CD4-positive, alpha-beta memory T cell (primary cell): ENCODE measurements at places on chromosomes 7 and 10. TPM values are rescaled to one million over a fixed set of nuclear protein-coding genes. Genes with fewer than 3 reads are reported as not detected.

The CUBN gene
- 10.9 TPM for total RNA-seq

The CREB5 gene
- not detected for total RNA-seq

The C7orf33 gene
- not detected for total RNA-seq

The CARD11 gene
- 136 TPM for total RNA-seq

The FEZF1 gene
- total RNA-seq = not detected

The PPP1R17 gene
- total RNA-seq = not detected

- no peak for DNase-seq
- H3K4me3 ChIP-seq = no peak overlapping the region
- H3K4me1 ChIP-seq = no peaks in the 10 kb centered on the region
- H3K36me3 ChIP-seq = no peaks in the 10 kb centered on the region
Observed at GRCh38 chr7:69173846-69174245, 424.4 kb upstream of the AUTS2 start.

- no peaks in the 10 kb centered on the region for H3K36me3 ChIP-seq
- H3K27ac ChIP-seq = no peak overlapping the region
- DNase-seq = no peak
- H3K27me3 ChIP-seq = no peaks in the 10 kb centered on the region
Observed at GRCh38 chr10:48547061-48547895, 57.6 kb downstream of the ARHGAP22 start.

DNA sequence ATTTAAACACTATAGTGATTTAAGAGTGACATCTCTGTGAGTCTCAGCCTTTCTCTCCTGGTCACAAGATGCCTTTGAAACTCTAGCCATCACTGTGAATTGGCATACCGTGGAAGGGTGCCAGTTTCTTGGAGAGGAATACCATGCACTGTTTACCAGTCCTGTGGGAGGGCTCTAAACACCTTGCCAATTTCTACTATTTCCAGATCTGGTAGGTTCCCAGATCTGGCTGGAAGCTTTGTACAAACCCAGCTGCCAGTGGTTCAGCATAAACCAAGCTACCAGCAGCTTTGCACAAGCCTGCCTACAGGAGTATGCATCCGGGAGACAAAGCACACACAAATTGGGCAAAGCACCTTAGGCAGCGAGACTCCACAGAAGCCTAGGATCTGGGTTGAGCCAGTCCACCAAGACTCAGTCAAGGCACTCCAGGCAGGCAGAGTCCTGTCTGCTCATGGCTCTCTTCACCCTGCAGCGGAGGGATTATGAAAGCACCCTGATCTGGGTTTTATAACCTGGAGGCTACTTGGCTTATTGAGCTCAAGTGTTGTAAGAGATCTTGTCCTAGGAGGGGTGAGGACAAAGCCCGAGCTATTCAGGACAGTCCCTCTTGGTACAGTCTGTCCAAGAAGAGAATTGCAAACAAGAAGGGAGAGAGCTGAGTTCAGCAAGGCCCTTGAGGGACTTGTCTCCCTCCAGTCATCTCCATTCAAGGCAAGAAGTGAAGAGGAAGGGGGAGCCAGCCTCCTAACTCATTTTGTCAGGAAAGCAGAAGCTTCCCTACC lies 23.6 kb downstream of the MCM10 start:
- no peaks in the 10 kb centered on the region for H3K4me1 ChIP-seq
- no peaks in the 10 kb centered on the region for H3K36me3 ChIP-seq
- H3K4me3 ChIP-seq = no peak overlapping the region
- H3K27me3 ChIP-seq = no peaks in the 10 kb centered on the region

- H3K36me3 ChIP-seq = no peaks in the 10 kb centered on the region
- no peak for DNase-seq
- no peak overlapping the region for H3K4me3 ChIP-seq
- H3K27ac ChIP-seq = no peak overlapping the region
Observed at GRCh38 chr10:34969171-34969570, 121.0 kb downstream of the CUL2 start.

DNA sequence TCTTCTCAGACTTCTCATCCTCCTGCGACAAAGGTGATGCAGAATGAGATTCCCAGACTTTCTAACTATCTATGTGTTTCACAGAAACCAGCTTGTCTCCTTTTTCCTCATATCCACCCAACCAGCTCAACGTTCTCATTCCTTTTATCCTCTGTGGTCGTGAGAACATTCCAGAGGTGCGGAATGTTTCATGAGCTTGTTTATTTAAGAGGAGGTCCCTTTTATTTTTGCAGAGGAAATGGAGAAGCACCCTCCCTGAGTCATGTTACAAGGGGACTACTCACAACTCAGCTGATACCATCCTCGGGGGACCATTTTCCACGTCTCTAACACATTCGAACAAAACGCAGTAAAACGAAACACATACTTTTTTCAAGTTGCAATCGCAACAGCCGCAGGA lies 93.2 kb downstream of the ZRANB1 start:
- H3K36me3 ChIP-seq = no peaks in the 10 kb centered on the region
- no peak overlapping the region for H3K27ac ChIP-seq
- H3K4me3 ChIP-seq = no peak overlapping the region
- DNase-seq = no peak
- H3K4me1 ChIP-seq = no peaks in the 10 kb centered on the region

- H3K27ac ChIP-seq = no peak overlapping the region
- no peaks in the 10 kb centered on the region for H3K27me3 ChIP-seq
- DNase-seq = no peak
- H3K4me3 ChIP-seq = no peak overlapping the region
Observed at GRCh38 chr7:152986376-152986775, 226.8 kb downstream of the ACTR3B start.

DNA sequence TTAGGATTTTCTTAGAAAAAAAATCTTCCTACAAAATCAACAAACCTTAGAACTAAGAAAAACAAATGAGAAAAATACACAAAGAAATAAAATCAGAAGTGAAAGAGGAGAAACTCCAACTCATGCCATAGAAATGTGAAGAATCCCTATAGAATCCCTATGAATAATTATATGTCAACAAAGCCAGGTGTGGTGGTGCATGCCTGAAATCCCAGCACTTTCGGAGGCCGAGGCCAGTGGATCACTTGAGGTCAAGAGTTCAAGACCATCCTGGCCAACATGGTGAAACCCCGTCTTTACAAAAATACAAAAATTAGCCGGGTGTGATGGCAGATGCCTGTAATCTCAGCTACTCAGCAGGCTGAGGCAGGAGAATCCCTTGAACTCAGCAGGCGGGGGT lies 27.1 kb downstream of the ACSM6 start:
- H3K4me3 ChIP-seq = no peak overlapping the region
- H3K36me3 ChIP-seq = no peaks in the 10 kb centered on the region
- no peaks in the 10 kb centered on the region for H3K27me3 ChIP-seq
- DNase-seq = no peak
- no peak overlapping the region for H3K27ac ChIP-seq

DNA sequence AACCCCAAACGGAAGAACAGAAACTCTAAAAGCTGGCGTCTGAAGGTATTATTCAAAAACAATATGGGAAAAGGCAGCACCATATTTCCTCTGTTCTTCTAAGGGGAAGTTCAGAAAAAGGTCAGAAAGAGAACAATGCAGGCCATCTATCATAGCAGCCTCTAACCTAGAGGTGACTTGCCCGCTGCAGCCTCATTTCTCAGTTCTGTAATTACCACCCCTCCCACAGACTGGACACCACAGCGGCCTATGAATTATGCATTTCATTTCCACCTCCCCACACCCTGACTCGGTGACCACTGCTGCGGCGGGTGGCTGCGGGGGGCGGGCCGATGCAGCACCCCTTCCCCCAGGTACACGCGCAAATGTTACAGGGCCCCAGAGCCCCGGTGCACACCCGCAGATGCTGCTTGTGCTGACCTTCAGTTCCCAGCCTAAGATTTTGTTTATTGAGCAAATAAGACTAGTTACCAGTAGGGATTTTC lies 125.5 kb downstream of the CLEC2L start:
- DNase-seq = no peak
- H3K4me3 ChIP-seq = no peak overlapping the region
- no peaks in the 10 kb centered on the region for H3K36me3 ChIP-seq
- H3K4me1 ChIP-seq = peaks cover 49% of the 10 kb centered on the region
- no peaks in the 10 kb centered on the region for H3K27me3 ChIP-seq
- no peak overlapping the region for H3K27ac ChIP-seq

- H3K27me3 ChIP-seq = no peaks in the 10 kb centered on the region
- no peak overlapping the region for H3K27ac ChIP-seq
- H3K4me3 ChIP-seq = no peak overlapping the region
- H3K4me1 ChIP-seq = peaks cover 4% of the 10 kb centered on the region
- DNase-seq = no peak
- no peaks in the 10 kb centered on the region for H3K36me3 ChIP-seq
Observed at GRCh38 chr10:72610466-72610865, 15.4 kb downstream of the MICU1 start.

DNA sequence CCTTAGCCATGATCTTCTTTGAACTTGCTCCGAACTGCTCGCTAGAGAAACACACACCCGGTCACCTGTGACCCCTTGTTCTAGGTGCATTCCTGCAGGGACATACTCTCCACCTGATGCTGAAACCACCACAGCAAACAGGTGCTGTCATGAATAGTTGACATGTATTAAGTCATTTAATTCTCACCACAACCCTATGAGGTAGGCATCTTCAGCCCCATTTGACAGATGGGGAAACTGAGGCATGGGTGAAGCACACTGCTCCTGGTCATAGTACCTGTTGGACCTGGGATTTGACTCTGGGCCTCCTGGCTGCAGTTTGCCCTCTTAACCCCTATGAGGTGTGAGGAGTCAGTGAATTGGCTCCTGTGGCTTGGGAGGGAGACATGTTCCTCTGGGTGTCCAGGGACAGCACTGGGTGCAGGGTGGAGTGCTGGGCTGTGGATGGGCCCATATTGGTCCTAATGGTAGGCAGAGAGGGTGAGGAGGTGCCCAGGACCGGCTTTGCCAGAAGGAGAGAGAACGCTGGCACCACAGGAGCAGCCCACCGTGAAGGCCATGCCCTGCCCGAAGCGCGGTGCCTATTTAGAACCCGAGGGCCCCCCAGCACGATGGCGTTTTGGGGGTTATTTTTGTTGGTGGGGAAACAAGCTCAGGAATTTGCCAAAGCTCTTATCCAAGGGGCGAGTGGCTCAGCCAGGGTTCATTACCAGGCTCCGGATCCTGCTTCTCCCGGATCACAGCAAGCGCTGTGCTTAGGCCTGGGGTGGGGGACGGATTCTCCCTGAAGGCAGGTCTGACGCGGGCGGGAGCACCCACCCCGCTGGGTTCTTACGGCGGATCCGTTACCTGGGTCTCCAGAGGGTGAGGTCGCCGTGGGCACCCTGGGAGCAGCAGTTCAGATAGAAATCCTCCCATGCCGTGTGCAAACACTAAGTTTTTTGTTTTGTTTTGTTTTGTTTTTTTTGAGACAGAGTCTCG lies 52.3 kb downstream of the GLRX3 start:
- H3K4me1 ChIP-seq = no peaks in the 10 kb centered on the region
- H3K27ac ChIP-seq = no peak overlapping the region
- H3K27me3 ChIP-seq = no peaks in the 10 kb centered on the region
- peaks cover 12% of the 10 kb centered on the region for H3K36me3 ChIP-seq
- no peak overlapping the region for H3K4me3 ChIP-seq

DNA sequence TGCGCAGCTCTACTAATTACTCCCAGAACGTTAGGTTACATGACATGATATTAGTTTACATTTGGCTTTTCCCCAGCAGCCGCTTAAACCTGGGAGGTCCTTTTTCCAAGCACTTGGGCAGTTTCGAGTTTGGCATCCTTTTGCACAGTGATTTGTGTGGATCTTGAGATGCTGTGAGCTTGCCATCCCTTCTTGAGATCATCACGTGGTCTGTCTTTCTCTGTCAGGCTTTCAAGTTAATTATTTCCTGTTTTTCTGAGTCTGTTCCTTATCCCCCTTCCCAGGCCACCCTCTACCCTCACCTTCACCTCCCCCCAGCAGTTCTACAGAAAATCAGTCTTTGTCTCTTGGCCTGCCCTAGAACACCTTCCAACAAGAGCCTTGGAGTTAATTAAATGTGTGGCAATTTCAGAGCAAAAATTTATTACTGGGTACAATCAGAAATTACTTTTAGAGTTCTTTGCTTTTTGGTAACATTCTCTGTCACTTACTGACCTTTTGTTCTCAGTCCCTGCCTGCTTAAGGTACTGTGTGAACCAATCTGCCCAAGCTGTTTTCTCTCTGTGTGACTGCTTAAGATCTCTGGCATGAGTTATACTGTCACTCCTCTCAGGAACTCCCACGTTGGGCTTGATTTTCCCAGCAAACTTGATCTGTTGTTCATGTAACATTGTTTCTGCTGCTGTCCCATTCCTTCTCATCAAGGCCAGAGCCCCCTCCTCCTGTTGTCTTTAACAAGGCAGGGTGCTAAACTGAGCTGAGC lies 3.1 kb upstream of the SLF2 start:
- H3K4me1 ChIP-seq = peaks cover 27% of the 10 kb centered on the region
- DNase-seq = no peak
- H3K4me3 ChIP-seq = no peak overlapping the region
- no peaks in the 10 kb centered on the region for H3K27me3 ChIP-seq
- no peak overlapping the region for H3K27ac ChIP-seq
- no peaks in the 10 kb centered on the region for H3K36me3 ChIP-seq

DNA sequence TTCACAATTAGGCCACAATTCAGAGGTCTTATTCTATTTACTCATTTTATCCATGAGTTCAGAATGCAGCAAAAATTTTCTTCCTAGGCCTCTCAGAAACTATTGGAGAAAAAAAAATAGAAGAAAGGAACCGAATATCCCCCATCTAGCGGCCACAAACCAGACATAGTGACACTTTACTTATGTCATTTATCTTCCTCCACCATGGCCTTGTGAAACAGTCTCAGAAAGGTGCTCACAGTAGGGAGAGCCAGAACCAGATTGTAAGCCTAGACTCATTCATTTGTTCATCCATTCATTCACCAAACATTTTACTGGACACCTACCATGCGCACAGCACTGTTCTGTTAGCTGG lies 16.0 kb downstream of the CREB3L2 start:
- DNase-seq = no peak
- no peaks in the 10 kb centered on the region for H3K36me3 ChIP-seq
- no peak overlapping the region for H3K27ac ChIP-seq
- H3K27me3 ChIP-seq = no peaks in the 10 kb centered on the region
- peaks cover 5% of the 10 kb centered on the region for H3K4me1 ChIP-seq

GRCh38 chr10:3619241-3619640 lies 165.8 kb downstream of the KLF6 start:
- H3K4me3 ChIP-seq = no peak overlapping the region
- no peaks in the 10 kb centered on the region for H3K27me3 ChIP-seq
- H3K4me1 ChIP-seq = peaks cover 13% of the 10 kb centered on the region
- no peak for DNase-seq

DNA sequence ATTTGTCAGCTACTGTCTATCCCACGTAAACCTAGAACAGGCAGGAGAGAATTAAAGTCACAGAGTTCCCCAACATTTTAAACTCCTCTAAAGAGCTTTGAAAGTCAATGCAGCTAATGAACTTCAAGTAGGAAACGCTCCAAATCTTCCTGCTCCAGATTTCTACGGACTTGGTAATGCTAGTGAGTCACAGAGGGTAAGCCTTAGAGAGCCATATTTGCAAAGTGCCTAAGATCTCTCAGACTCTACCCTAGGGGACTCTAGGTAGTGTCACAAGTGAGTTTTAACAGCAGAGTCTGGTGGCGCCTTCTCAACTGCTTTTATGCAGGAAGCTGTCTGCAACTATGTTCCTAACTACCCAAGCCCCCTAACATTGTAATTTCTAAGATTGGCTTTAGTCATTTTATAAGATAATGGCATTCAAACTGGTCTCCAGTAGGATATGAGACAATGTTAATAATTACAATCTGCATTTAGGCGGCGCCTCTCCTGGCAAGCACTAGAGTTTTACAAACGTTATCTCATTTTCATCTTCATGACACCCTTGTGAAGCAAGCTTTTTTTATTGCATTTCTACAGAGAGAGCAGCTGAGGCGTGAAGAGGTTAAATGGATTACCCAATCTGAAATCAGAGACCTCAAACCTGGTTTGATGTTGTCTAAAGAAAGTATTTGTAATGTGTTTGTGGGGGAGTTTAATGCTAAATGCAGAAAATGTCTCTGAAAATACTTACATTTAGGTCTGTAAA lies 22.0 kb upstream of the FZD1 start:
- H3K36me3 ChIP-seq = no peaks in the 10 kb centered on the region
- H3K27ac ChIP-seq = no peak overlapping the region
- no peak for DNase-seq
- no peaks in the 10 kb centered on the region for H3K4me1 ChIP-seq
